ENCODE measurements at places on chromosomes 13 and 19.
A peak's percentile ranks its signal among the peaks of the same experiment; 100 is the strongest.

- DNase-seq = no peak
Observed at GRCh38 chr19:30547246-30547645, 175.1 kb downstream of the ZNF536 start.

- DNase-seq = no peak
Observed at GRCh38 chr19:13887517-13887916, 10.6 kb downstream of the NANOS3 start.

- DNase-seq = no peak
Observed at GRCh38 chr19:7292950-7293761, 1.1 kb downstream of the INSR start.

GRCh38 chr13:35876601-35877000 lies 254.6 kb downstream of the DCLK1 start:
- no peak for DNase-seq

DNA sequence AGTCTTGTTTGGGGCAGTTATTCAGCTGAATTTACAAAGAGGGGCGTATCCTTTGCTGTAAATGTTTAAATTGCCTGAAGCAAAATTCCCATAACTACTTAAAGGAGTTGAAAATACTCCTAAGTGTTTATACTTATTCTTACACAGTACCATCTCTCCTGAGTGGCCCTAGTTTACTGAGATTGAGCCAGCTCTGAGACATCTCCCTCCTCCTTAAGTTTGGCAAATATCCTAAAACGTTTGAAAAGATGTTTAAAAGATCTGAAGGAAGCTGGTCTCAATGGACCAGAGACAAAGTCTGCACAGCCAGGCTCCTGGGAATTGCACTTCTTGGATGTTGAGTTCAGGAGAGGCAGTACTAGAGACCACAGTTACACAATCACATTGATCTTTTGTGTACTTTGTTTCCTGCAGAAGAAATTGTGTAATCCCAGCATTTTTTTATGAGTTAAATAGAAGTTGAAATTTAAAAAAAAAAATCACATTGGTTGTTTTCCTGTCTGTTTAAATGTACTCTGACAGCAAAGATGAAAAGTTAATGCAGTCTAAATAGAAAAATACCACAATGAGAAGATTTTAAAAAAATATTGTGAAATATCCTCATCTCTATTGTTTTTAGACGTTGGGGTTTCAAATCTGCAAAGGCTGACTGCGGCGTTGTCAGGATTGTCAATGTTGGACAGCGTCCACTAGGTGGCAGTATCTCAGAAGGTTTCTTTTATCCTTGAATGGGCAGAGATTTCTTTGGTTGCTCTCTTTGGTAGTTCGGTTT lies 20.7 kb downstream of the TNFSF11 start:
- DNase-seq = peak; percentile 47
